ENCODE measurements at places on chromosomes 5 and 9.

- DNase-seq: peak; percentile 41
Observed at GRCh38 chr5:64861281-64861680, 92.6 kb downstream of the CWC27 start.

DNA sequence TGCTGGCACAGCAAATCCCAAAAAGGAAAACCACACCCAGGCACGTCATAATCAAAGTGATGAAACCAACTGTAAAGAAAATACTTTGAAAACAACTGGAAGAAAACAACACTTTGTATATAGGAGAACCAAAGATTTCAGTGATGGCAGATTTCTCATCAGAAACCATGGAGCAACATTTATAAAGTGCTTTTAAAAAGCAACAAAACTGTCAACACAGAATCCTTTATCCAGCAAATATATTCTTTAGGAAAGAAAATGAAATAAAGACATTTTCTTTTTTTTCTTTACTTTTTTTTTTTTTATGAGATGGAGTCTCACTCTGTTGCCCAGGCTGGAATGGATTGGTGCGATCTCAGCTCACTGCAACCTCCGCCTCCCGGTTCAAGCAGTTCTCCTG lies 5.3 kb upstream of the FAM151B start:
- DNase-seq: no peak

- peak; percentile 9 for DNase-seq
Observed at GRCh38 chr5:88188458-88189132, 80.0 kb downstream of the TMEM161B start.

DNA sequence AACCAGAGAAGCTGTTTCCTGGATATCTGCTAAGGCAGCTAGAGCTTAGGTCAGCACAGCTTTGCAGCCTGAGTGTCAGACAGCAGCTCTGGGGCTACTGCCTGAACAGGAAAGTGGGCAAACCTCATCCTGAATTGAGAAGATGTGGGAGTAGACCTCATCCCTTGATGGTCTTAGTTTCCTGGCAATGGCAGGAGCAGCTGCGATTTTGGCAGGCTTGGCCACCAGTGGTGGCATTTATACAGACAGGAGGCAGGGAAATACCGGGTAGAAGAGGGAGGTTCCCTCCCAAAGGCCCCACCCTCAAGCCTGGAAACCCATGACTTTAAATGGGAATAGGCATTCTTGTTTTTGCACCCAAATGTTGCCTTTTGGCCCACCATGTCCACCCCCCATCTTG lies 69.7 kb downstream of the LIX1 start:
- DNase-seq: no peak

DNA sequence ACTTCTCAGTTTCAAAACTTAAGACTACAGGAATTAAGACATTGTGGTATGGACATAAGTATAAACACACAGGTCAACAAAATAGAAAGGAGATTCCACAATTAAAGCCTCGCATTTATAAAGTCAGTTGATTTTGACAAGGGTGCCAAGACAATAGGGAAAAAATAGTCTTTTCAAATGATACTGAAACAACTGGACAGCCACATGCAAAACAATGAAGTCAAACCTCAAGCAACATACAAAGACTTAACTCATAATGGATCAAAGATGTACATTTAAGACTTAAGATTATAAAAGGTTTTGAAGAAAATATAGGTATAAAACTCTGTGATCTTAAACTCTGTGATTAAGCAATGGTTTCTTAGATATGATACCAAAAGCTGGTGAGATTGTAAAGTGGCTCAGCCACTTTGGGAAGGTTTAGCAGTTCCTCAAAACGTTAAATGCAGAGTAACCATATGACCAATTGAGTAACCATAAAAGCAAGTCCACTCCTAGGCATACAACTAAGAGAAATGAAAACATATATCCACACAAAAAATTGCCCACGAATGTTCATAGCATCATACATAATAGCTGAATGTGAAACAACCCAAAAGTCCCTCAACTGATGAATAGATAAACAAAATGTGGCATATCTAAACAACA lies 22.0 kb downstream of the HINT1 start:
- DNase-seq: no peak

DNA sequence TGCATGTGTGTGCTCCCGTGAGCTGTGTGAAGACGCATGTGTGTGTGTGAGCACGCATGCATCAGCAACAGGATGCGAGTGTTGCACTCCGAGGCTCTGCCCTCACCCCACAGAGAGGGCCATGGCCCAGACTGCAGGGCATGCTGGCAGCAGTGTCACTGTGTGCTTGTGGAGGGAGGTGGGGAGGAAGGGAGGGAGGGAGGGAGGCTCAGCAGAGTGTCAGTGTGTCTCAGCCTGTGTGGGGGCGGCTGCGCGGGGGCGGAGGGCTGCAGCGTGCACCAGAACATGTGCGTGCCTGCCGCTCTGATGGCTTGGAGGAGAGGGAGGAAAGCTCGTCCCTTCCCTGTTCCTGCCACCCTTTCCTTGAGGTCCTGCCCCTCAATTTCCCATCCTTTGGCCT lies 5.3 kb downstream of the CAMK2A start:
- DNase-seq: no peak

DNA sequence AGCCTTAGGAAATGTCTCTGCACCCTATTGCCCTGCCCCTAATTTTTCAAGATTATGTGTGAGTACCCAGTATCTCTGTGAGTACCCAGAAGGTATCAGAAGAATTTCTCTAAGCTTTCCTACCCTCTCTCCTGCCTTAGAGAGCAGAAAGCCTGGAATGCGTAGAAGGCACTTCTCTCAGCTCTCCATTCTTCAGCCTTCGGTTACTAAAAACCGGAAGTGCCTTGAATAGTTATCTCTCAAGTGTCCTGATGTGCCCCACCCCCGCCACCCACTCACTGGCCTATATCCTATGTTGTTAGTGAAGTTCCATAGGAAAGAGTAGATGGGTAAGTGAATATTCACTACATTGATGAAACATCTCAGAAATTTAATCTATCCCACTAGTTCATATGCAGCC lies 210.7 kb upstream of the CDH10 start:
- DNase-seq: no peak

- no peak for DNase-seq
Observed at GRCh38 chr5:81164476-81164875, 68.6 kb upstream of the CKMT2 start.

DNA sequence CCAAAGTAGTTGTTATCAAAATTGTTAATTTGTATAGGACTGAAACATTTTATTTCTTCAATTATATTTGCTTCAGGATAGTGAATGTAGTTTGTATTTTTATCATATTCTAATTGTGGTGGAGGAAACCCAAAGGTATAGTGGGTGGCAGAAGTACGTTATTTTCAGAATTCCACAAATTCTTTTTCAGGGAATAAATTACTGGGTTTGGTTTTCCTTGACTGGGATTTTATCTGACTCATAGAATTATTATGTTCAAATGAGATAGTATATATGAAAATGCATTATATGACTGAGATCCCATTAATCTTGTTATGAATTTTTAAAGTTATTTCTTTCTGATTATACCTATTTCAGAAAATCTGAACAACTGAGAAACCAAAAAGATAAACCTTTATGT lies 73.7 kb downstream of the VPS13A start:
- no peak for DNase-seq

DNA sequence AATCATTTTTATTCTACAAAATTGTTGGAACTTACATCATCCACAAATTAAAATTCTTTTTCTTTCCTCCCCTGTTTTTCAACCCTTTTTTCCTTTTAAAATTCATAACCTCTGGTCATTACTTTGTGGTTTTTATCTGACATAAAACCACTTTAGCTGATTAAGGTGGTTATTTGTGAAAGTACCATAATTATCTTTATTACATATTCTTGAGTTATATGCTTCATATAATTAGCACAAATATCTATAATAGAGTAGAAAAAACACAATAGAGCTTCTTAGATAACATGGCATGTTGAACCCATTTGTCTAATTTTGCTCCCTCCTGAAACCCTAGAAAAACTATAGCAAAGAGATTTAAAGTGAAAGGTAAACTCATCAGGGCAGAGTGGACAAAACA lies 22.9 kb upstream of the PPIC start:
- DNase-seq: no peak

Measured in cardiac fibroblast (primary cell).